Calu3 (cell line): ENCODE measurements at places on chromosomes 4 and X. TPM values are rescaled to one million over a fixed set of nuclear protein-coding genes. Genes with fewer than 3 reads are reported as not detected.

Gene EDNRA
- total RNA-seq = 0.29 and 0.71 TPM in 2 replicates

DNA sequence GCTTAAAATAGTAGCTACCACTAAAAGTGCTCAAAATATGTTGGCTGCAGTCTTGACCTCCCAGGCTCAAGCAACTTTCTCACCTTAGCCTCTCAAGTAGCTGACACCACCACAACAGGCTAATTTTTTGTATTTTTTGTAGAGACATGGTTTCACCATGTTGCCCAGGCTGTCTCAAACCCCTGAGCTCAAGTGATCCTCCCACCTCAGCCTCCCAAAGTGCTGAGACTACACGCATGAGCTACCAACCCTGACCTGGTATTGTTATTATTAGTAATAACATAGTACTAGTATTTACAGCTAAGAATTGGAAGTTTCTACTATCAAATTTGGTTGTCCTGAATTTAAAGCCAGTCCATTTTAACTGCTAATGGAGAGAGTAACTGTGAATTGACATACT lies 18.0 kb downstream of the STAP1 start:
- no peak overlapping the region for H3K27ac ChIP-seq
- H3K27me3 ChIP-seq = no peaks in the 10 kb centered on the region
- H3K4me1 ChIP-seq = no peaks in the 10 kb centered on the region
- DNase-seq = no peak
- no peak overlapping the region for H3K4me3 ChIP-seq

- H3K4me3 ChIP-seq = no peak overlapping the region
- DNase-seq = no peak
- no peaks in the 10 kb centered on the region for H3K36me3 ChIP-seq
- H3K27ac ChIP-seq = no peak overlapping the region
Measured at GRCh38 chr4:90977726-90978125, 850.5 kb downstream of the CCSER1 start.

Gene SMIM10
- total RNA-seq = 1.8 and 2.4 TPM in 2 replicates

Gene MND1
- 12.6 and 13.1 TPM in 2 replicates for total RNA-seq

Gene TMPRSS11D
- not detected in 2 replicates for total RNA-seq

DNA sequence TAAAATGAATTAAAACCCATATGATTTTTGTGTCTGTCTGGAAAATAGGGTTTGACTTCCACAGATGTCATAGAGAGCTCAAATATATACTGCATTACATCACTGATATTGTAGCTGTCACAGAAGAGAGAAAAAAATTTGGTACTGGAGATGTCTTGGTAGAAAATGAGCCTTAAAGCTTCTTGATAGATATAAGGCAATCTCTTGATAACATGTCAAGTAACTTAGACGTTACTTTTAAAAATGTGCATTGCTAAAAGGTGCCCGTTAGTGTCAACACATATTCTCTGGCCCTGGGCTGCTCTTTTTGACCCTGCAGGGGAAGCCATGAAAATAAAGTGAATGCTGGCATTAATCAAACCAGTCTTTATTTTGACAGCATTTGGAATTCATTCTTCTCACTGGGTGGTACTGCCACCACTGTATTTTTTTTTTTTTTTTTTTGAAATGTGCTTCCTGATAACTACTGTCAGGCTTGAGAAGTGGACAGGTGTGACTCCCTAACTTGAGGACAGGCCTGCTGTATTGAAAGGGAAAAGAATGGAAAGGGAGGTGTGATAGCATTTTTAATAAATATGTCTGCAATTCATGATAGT lies 53.0 kb upstream of the RAPGEF2 start:
- H3K27me3 ChIP-seq = no peaks in the 10 kb centered on the region
- H3K4me1 ChIP-seq = peaks cover 17% of the 10 kb centered on the region
- no peak overlapping the region for H3K27ac ChIP-seq
- H3K4me3 ChIP-seq = no peak overlapping the region

GRCh38 chr4:159023741-159024140 lies 79.1 kb upstream of the RAPGEF2 start:
- no peaks in the 10 kb centered on the region for H3K4me1 ChIP-seq
- DNase-seq = no peak
- no peaks in the 10 kb centered on the region for H3K36me3 ChIP-seq
- no peaks in the 10 kb centered on the region for H3K27me3 ChIP-seq
- H3K4me3 ChIP-seq = no peak overlapping the region

DNA sequence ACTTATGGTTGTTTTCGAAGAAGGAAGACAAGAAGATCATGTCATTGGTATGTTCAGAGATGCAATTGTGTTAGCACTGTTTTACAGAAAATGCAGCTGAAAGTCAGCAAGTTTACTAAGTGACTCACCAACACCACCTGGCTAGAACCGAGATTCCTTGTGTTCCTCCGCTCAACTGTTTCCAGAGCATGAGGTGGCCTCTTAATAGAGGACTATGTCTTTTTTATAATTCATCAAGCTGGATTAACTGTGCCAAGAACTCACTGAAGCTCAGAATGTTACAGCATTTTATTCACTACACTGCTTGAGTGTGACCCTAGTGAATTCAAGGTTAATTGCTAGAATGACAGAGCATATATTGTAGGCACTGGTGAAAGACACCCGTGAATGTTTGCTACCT lies 1573.5 kb upstream of the TENM3 start:
- no peak overlapping the region for H3K27ac ChIP-seq
- H3K4me1 ChIP-seq = peaks cover 8% of the 10 kb centered on the region
- DNase-seq = no peak
- no peaks in the 10 kb centered on the region for H3K36me3 ChIP-seq

DNA sequence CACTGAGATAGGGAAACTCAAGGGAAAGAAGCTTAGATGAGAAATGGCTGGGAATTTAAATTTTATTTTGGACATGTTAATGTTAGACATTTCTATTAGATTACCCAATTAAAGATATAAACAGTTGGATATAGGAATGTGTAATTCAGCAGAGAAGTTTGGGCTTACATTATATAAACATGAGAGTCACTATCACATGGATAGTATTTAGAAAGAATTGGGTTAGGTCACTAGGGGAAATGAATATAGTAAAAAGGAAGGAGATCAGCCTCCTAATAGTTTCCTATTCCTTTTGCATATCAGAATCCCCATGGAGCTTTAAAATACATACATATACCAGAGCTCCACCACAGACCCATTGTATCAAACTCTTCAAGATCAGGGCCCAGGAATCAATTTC lies 19.6 kb upstream of the CXCL5 start:
- no peaks in the 10 kb centered on the region for H3K27me3 ChIP-seq
- no peaks in the 10 kb centered on the region for H3K36me3 ChIP-seq
- DNase-seq = no peak
- H3K4me1 ChIP-seq = peaks cover 56% of the 10 kb centered on the region
- H3K4me3 ChIP-seq = no peak overlapping the region

Gene DUSP21
- not detected in 2 replicates for total RNA-seq

Gene OPRPN
- total RNA-seq = not detected in 2 replicates

Gene GAGE1
- total RNA-seq = not detected in 2 replicates

Gene IGSF1
- total RNA-seq = not detected in 2 replicates

- H3K27ac ChIP-seq = no peak overlapping the region
- no peak overlapping the region for H3K4me3 ChIP-seq
- no peak for DNase-seq
- H3K36me3 ChIP-seq = no peaks in the 10 kb centered on the region
Measured at GRCh38 chrX:11334165-11334564, 41.0 kb downstream of the AMELX start.

GRCh38 chrX:28591542-28591941 lies 4.3 kb downstream of the IL1RAPL1 start:
- DNase-seq = no peak
- H3K36me3 ChIP-seq = no peaks in the 10 kb centered on the region
- no peak overlapping the region for H3K27ac ChIP-seq
- H3K4me3 ChIP-seq = no peak overlapping the region
- H3K27me3 ChIP-seq = no peaks in the 10 kb centered on the region

GRCh38 chr4:8675906-8676305 lies 83.3 kb downstream of the CPZ start:
- H3K27me3 ChIP-seq = peaks cover 52% of the 10 kb centered on the region
- DNase-seq = no peak
- no peaks in the 10 kb centered on the region for H3K36me3 ChIP-seq
- no peaks in the 10 kb centered on the region for H3K4me1 ChIP-seq

Gene DIPK2B
- not detected in 2 replicates for total RNA-seq

DNA sequence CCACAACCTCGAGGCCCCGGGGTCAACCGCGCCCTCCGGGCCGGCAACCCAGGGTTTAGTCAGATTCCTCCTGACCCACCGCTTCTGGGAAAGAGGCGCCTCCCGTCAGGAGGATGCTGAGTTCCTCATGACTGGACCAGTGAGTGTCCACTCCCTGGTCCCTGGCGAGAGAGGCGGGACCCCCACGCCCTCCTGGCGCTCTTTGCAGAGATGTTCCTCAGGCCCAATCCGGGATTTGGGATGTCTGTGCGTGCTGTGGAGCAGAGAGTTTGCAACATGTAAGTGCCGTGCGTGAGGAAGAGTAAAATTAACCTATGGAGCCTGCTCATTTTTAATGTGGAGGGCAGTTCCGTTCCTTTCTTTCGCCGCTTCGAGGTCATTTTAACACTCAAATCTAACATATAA lies 824 bp upstream of the UGDH start:
- no peak for DNase-seq
- peaks cover 66% of the 10 kb centered on the region for H3K36me3 ChIP-seq

Gene CPE
- 4.1 and 4.7 TPM in 2 replicates for total RNA-seq

DNA sequence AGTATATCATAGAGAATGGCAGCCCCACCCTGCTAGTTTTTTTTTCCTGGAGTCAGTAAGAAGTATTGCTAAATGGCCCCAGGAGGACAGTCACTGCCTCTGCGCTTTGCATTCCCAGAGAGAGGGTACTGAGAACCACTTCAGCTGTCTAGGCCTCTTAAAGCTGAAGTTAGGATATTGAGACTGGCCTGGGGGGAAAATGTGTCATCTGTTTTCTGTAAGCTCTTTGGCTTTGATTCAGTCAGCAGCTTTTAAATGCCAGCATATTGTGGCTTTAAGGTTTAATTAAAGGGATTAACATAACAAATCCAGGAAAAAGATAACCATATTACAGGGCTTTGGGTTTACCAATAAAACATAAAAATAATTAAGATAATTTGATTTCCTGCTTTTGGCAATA lies 852.0 kb downstream of the PCDH18 start:
- no peak overlapping the region for H3K27ac ChIP-seq
- DNase-seq = no peak
- H3K36me3 ChIP-seq = no peaks in the 10 kb centered on the region
- H3K4me1 ChIP-seq = no peaks in the 10 kb centered on the region
- H3K27me3 ChIP-seq = no peaks in the 10 kb centered on the region
- H3K4me3 ChIP-seq = no peak overlapping the region

Gene DDX60
- total RNA-seq = 66.5 and 137 TPM in 2 replicates

DNA sequence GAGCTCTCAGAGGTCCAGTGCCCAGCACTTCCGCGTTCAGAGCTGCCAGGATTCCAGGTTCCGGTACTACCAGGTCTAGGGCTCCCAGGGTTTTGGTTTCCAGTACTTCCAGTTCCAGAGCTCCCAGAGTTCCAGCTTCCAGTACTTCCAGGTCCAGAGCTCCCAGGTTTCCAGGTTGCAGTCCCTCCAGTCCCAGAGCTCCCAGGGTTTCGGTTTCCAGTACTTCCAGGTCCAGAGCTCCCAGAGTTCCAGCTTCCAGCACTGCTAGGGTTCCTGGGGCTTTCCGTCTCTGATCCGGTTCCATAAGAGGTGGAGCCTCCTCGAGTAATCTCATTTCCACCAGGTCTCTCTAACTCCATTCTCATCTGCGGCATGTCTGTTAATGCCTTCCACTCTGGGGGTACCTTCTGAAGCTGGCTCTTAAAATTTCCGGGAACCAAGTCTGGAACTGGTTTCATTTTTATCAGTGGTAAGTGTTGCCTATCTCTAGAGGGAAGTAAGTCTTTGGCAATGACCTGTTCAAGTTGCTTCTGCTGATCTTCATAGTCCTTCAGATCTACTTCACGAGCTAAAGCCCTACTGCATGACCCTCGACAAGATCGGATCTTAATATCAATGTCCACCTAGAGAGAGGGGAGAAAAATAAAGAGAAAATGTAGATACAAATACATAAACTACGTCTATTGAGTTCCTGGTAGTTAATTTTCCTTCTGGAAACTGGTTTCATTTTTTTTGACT lies 4.1 kb downstream of the FGA start:
- no peaks in the 10 kb centered on the region for H3K27me3 ChIP-seq
- no peak overlapping the region for H3K4me3 ChIP-seq

GRCh38 chr4:150960818-150961217 lies 54.3 kb downstream of the LRBA start:
- no peak overlapping the region for H3K4me3 ChIP-seq
- peak; percentile 53 for DNase-seq
- no peak overlapping the region for H3K27ac ChIP-seq

Gene VEGFD
- total RNA-seq = 0.97 and 1.6 TPM in 2 replicates

Gene GAGE10
- total RNA-seq = not detected in 2 replicates

DNA sequence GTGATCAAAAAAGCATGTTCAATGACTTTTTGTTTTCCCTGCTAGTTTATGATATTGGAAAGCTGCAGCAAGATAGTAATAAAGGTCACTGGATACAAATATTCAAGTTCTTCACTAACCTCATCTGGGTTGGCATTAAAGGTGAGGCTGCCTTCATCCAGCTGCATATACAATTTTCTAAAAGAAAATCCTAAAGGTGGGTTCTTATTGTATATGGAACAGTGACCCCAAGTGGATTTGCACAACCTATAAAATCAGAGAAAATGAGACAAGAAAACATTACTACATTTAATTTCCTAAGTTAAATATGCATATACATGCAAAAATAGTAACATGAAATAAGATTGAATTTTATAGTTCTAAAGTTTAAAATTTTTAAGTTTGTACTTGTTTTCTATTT lies 23.9 kb downstream of the FBXO8 start:
- no peak overlapping the region for H3K27ac ChIP-seq
- H3K4me3 ChIP-seq = no peak overlapping the region
- H3K27me3 ChIP-seq = no peaks in the 10 kb centered on the region
- DNase-seq = no peak

DNA sequence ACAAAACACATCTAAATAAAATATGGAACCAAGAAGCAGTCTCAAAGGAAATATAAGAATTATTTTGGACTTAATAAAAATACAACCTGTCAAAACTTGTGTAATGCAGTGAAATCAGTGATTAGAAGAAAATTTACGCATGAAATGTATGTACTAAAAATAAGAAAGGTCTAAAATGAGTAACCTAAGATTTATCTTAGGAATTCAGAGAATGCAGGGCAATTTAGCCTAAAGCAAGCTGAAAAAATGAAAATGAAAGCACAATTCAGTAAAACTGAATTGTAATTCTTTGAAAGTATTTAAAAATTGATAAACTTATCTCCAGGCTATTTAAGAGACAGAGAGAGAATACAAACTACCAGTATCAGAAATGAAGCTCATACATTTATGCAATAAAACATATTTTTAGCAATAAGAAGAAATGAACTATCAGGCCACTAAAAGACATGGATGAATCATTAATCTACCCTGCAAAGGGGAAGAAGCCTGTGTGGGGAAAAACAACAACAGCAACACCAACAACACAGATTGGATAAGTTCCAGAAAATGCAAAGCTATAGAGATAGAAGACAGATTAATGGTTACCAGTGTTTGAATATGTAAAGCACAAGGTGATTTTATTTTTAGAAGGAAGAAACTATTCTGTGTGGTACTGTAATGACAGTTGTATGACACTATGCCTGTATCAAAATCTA lies 442.0 kb upstream of the ADGRL3 start:
- H3K27ac ChIP-seq = no peak overlapping the region
- H3K4me3 ChIP-seq = no peak overlapping the region
- no peaks in the 10 kb centered on the region for H3K4me1 ChIP-seq
- DNase-seq = no peak
- H3K36me3 ChIP-seq = no peaks in the 10 kb centered on the region

- H3K4me1 ChIP-seq = no peaks in the 10 kb centered on the region
- no peak overlapping the region for H3K27ac ChIP-seq
- no peak for DNase-seq
- H3K27me3 ChIP-seq = no peaks in the 10 kb centered on the region
- H3K36me3 ChIP-seq = no peaks in the 10 kb centered on the region
Measured at GRCh38 chr4:90624781-90625180, 497.6 kb downstream of the CCSER1 start.

- no peak for DNase-seq
- H3K27me3 ChIP-seq = no peaks in the 10 kb centered on the region
- no peak overlapping the region for H3K4me3 ChIP-seq
- no peak overlapping the region for H3K27ac ChIP-seq
Measured at GRCh38 chr4:152684007-152684406, 4.2 kb upstream of the TMEM154 start.

Gene MPC1L
- not detected in 2 replicates for total RNA-seq
